ENCODE measurements at places on chromosomes 1 and 21. TPM values are rescaled to one million over a fixed set of nuclear protein-coding genes. Genes with fewer than 3 reads are reported as not detected.

Gene MNDA
- not detected for total RNA-seq

Gene RCC1
- total RNA-seq: 45.2 TPM

DNA sequence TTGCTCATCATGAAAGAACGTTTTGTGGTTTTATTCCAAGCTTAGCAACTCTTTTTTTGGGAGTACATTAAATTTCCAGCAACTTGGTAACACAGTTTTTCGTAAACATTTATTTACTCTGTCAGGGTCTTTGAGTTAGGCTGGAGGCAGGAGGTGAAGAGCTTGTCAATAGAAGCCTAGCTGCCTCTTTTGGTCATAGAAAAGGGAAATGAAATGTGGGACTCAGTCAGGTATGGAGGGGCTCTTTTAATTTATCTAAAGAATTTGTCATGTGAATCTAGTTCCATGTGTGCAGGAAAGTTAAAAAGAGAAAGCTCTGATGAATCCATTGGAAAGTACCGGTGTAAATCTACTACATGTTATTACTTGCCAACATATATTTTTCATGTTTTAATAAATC, 45.9 kb upstream of the PRMT6 start:
- DNase-seq: no peak

- DNase-seq: no peak
These were observed 3.9 kb upstream of the NHLH1 start for GRCh38 chr1:160363010-160363409.

Gene VSIG8
- 0.07 TPM for total RNA-seq

Gene NR1I3
- total RNA-seq: not detected

DNA sequence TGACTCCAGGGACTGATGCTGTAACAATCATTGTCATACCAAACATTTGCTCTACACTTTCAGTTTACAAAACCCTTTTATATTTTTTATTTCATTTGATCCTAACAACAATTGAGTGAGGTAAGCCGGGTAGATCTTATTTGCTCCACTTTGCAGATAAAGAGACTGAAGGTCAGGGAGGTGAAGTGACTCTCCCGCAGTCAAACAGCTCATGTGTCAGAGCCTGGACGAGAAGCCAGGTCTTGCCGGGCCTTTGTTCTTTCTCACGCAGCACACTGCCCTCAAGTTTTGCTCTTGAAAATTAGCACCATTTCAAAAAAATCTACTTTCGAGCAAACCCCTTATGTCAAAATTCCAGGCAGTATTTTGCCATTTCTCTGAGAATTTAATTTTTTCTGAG, 65.2 kb downstream of the CD247 start:
- DNase-seq: no peak

DNA sequence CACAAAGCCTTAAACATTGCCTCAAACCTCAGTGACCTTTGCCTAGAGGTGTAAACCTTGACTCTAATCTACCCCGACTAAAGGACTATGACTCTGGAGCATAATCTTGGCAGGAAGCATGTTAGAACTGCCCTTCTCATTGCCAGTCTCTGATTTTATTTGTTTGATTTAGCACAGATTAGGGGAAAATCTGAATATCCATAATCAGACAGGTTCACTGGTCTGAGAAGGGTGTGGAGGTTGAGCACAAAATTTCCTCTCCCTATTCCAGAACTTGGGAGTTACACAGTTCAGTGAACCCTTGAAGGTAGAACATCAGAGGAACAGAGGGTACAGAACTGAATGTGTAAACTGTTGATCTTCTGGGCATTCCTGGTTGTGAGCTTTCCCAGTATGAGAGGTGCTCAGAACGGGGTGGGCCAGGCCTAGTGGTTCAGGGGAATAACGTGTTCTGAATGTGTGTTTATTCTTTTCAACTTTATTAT, 8.3 kb upstream of the PSMB4 start:
- no peak for DNase-seq

Measured in kidney epithelial cell (primary cell).